ENCODE measurements at places on chromosomes 5 and 9. TPM values are rescaled to one million over a fixed set of nuclear protein-coding genes. Genes with fewer than 3 reads are reported as not detected.
A peak's percentile ranks its signal among the peaks of the same experiment; 100 is the strongest.

GRCh38 chr5:160284291-160284873 lies 28.0 kb downstream of the CCNJL start:
- DNase-seq: no peak

DNA sequence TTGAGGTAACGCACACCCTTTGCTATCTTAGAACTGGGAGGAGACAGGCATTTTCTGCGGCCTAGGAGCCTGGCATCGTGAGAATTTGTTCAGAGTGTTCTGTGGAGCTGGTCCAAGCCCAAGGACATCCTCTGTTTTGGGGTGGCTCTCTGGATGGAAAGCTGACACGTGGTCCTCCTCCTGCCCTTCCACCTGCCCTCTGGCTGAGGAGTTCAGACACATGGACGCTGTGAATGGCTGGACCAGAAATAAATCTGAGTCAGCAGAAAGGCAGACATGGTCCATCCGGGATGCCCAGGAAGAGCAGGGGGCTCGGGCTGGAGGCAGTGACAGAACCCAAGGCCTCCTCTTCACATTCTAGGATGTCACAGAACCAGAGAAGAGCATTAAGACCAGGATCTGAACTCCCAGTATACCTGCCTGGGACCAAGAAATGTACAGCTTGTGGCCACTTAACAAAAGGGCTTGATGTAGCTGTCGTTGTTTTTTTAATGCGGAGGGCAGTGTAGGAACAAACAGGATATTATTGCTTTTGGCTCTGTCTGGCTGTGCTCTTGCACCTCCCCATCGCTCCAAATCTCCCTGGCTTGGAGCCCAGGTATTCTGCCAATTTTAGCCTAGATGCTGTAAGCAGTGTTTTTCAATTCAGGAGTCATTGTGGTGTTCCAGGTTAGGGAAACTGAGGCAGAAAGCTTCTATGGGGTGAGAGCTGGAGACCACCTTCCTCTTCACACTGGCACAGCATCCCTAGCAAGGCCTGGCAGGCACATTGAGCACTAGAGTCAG lies 2.4 kb downstream of the CKMT2 start:
- no peak for DNase-seq

GRCh38 chr5:59660737-59661136 lies 232.8 kb downstream of the PDE4D start:
- peak; percentile 69 for DNase-seq

GRCh38 chr5:8553364-8553763 lies 684.4 kb downstream of the MTRR start:
- DNase-seq: no peak

- no peak for DNase-seq
These were observed 39.6 kb downstream of the UBAP1 start for GRCh38 chr9:34218446-34218845.

ACSL6 gene
- 0.09 TPM for total RNA-seq

WDR38 gene
- total RNA-seq: not detected

SELENOP gene
- total RNA-seq: 79.4 TPM

SPATA31A6 gene
- total RNA-seq: not detected

NADK2 gene
- 16.3 TPM for total RNA-seq

FAM81B gene
- not detected for total RNA-seq
